Esophagus muscularis mucosa (tissue), 4 donors: ENCODE measurements at places on chromosomes 13 and 19. TPM values are rescaled to one million over a fixed set of nuclear protein-coding genes. Genes with fewer than 3 reads are reported as not detected.

DNA sequence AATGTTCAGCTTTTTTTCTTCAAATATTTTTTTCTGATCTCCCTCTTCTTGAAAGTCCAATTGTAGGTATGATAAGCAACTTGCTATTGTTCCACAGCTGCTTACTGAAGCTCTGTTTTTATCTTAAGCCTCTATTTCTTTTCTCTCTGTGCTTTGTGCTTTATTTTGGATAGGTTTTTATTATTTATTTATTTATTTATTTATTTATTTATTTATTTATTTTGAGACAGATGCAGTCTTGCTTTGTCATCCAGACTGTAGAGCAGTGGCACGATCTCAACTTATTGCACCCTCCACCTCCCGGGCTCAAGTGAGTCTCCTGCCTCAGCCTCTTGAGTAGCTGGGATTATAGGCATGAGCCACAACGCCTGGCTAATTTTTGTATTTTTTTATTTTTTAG lies 199.4 kb downstream of the KLF12 start:
- no peak overlapping the region for H3K4me3 ChIP-seq
- H3K4me1 ChIP-seq: peaks cover 23% of the 10 kb centered on the region

TRPM4 gene
- 38.8 TPM for total RNA-seq

- peaks cover 97% of the 10 kb centered on the region for H3K4me1 ChIP-seq
- H3K27me3 ChIP-seq: no peaks in the 10 kb centered on the region
- peak overlapping the region; percentile 84 for H3K27ac ChIP-seq
- DNase-seq: no peak
- H3K36me3 ChIP-seq: peaks cover 41% of the 10 kb centered on the region
Measured at GRCh38 chr19:3462991-3463713, 17.2 kb downstream of the SMIM24 start.

DNA sequence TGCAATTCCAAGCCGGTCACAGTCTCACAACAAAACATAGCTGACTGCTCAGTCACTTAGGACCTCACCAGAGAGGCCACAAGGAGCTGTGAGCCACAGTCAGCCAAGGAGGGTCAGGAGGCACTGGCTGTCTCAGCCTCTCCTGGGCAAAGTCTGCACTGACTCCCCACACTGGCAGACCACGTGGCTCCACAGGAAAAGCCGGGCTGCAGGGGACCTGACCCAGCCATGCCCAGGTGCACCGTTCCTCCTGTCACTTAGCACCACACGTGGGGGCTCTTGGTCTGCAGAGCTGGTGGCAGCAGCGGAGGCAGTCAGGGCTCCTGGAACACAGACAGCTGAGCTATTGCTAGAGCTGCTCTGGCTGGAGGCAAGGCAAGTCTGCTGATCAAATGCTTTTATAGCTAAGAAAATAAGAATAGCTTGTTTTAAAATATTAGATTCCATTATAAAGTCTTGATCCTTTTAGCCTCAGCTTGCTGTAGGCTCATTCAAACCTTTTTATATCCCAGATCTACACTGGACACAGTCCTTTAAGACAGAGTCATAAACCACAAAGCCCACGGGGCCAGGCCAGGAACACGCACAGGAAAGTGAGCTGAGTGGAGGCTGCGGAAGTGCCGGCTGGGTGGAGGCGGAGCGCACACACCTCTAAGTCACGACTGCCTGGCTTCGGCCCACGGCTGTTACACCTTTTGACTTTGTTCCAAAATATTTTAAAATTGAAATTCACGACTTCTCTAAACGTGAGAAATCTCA lies 744.1 kb downstream of the UQCRFS1 start:
- no peaks in the 10 kb centered on the region for H3K4me1 ChIP-seq
- no peak overlapping the region for H3K4me3 ChIP-seq
- no peaks in the 10 kb centered on the region for H3K27me3 ChIP-seq
- DNase-seq: no peak
- H3K36me3 ChIP-seq: no peaks in the 10 kb centered on the region

- H3K36me3 ChIP-seq: no peaks in the 10 kb centered on the region
- no peak for DNase-seq
- H3K27me3 ChIP-seq: no peaks in the 10 kb centered on the region
- H3K27ac ChIP-seq: no peak overlapping the region
- no peaks in the 10 kb centered on the region for H3K4me1 ChIP-seq
Measured at GRCh38 chr19:3852614-3853254, 16.1 kb downstream of the ZFR2 start.

SLC5A5 gene
- 0.17 TPM for total RNA-seq

DNA sequence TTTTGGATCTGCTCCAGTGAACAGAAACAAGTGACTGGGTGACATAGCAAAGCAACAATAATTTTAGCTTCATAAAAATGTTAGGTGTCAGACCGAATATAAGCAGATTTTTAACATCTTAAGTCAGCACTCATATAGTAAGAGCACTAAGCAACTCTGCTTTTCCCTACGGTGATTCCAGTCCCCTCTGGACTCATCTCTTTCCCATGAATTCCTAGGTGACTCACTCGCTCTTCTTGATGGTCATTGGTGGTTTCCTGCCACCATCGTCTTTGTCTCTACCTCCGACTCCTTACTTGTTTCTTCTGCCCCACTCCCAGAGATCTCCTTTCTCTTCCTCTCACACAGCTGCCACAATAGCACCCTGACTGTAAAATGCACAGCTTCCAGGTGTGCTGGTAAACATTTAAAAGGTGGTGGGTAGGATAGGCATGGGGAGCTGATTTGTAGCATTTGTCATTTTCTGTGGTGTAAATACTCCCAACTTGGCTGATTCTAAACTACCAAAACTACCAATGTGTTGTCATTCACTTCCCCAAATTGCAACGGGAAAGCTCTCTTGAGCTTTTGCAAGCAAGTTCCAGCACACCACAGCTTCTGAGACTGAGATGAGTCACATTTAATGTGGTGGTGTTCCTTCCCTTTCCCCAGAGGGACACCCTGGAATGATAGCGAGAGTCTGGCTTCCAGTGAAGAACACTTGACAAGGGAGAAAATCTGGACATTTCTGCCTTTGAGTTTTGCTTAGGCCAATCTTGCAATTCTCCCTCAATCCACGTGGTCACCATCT lies 42.8 kb upstream of the CLDN10 start:
- no peak overlapping the region for H3K4me3 ChIP-seq
- H3K4me1 ChIP-seq: no peaks in the 10 kb centered on the region
- H3K36me3 ChIP-seq: no peaks in the 10 kb centered on the region
- no peak for DNase-seq
- no peak overlapping the region for H3K27ac ChIP-seq

- DNase-seq: no peak
- H3K4me3 ChIP-seq: peak overlapping the region; percentile 69
- H3K4me1 ChIP-seq: peaks cover 22% of the 10 kb centered on the region
- H3K36me3 ChIP-seq: peaks cover 8% of the 10 kb centered on the region
Measured at GRCh38 chr19:39996218-39996810, 546 bp upstream of the ZNF546 start.
